ENCODE measurements at places on chromosomes 16 and 17.

- DNase-seq, result peak; percentile 91
Observed at GRCh38 chr17:66191593-66192377, at the start of gene CEP112. Gene CEP112, minus strand, starts transcription at chr17:66192133.

- no peak for DNase-seq
Observed at GRCh38 chr17:71553381-71553780, 567.4 kb upstream of the SOX9 start.

- no peak for DNase-seq
Observed at GRCh38 chr17:66441101-66441661, 138.8 kb downstream of the PRKCA start.

DNA sequence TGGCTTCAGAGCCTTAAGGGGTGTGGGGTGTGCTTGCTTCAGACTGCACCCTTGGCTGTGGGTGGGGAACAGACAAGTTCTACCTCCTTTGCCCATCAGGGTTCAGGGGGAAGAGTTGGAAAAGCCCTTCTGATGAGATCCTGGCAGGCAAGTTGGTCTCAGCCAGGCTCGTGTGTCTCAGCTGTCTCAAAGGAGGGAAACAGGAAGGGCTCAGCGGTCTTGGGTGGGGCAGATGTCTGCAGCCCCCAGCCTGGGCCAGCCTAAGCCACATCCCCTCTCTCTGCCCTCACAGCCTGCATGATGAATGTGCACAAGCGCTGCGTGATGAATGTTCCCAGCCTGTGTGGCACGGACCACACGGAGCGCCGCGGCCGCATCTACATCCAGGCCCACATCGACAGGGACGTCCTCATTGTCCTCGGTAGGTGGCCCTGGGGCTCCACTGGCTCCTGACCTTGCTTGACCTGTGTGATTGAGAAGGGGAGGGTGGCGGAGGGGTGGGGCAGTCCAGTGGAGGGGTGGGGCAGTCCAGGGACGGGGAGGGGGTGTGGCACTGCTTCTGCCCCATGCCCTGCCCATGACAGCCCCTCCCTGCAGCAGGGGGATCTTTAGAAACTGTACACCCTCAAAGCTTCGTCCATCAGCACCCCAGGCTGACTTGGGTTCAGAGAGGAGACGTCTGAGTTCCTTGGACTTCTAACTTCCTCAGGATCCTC, 199.5 kb downstream of the PRKCB start:
- DNase-seq, result peak; percentile 19

DNA sequence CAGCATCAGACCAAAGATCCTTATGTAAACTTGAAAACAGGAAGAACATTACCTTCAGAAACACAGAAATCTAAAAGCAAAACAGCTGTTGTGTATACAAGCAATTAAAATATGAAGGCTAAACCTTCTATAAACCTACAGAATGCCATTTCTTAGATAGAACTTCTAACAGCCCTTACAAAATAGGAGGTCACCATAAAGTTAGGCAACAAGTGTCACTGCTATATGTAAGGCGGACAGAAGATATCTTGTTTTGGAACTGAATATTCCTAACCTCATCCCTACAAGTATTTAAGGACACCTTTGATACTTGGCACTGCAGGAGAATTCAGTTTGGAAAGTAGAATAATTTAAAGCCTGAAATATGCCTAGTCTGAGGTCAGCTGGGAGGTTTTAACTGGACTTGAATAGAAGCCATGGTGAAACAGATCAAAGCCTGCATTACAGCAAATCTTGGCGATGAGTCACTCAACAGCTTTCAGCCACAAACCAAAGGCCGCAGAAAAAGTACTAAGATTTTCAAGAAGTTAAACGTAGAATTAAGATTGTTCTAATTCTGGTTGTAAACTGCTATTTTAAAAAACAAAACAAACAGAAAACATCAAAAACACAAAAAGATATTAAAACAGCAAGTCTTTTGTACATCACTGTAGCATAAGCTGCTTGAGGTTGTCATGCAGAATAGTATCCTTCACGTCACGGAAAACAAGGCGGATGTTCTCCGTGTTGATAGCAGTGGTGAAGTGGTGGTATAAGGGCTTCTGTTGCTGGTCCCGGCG, 42.7 kb downstream of the GNA13 start:
- peak; percentile 19 for DNase-seq

GRCh38 chr16:57091200-57091974, 996 bp upstream of the CPNE2 start:
- DNase-seq, result no peak

- no peak for DNase-seq
Observed at GRCh38 chr16:28011971-28012445, 51.5 kb downstream of the GSG1L start.

GRCh38 chr16:7398536-7398935, 65.9 kb downstream of the RBFOX1 start:
- DNase-seq, result no peak

- no peak for DNase-seq
Observed at GRCh38 chr16:73214825-73215677, 167.1 kb upstream of the ZFHX3 start.

GRCh38 chr17:705863-706262, 8.8 kb downstream of the VPS53 start:
- no peak for DNase-seq

DNA sequence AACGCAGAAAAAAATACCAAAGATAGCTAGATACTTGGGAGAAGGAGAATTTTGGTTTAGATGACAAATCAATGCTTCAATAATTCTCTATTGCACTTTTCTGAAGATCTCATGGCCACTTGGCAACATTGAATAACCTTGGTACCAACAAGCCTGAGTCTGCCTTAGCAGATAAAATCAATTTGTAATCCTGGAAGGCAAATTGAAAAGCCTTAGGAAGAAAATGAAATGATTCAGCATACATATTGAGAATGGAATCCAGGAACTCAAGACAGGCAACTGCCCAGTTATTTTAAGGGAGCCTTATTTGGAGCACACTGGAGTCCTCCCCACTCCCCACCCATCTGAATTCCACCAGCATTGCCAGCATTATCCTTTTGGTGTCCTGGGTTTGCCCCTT, 109.3 kb upstream of the SOX9 start:
- no peak for DNase-seq

DNA sequence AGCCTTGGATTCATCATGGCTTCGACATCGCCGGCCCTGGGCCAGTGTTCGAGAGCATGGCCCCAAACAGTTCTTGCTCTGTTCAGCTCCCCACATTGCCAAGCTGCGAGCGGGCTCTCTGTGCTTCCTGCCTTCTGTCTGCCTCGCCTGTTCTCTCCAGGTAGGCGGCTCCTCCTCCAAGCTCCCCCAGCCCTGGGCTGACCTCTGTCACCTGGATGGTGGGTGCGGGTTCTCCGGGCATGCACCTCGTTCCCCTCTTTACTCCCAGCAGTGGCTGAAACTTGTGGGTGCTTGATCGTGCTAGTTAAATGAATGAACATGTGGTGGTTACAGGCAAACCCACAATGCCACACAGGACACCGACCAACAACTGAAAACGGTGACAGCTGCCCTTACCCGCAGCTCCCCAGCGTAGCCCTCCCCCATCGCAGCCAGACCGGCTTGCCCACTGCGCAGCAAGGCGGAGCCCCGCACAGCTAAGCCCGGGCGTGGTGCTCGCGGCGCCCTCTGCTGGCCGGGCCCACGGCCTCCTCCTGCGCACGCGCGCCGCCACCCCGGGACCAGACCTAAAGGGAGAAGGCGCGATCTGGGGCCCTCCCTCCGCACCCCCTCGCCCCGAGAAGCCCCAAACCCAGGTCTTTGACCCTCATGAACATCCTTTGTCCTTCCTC, 23.0 kb upstream of the EIF1 start:
- DNase-seq, result peak; percentile 88

GRCh38 chr17:17258998-17259397, 22.0 kb upstream of the FLCN start:
- no peak for DNase-seq

GRCh38 chr16:77500934-77501664, 66.3 kb upstream of the ADAMTS18 start:
- no peak for DNase-seq

DNA sequence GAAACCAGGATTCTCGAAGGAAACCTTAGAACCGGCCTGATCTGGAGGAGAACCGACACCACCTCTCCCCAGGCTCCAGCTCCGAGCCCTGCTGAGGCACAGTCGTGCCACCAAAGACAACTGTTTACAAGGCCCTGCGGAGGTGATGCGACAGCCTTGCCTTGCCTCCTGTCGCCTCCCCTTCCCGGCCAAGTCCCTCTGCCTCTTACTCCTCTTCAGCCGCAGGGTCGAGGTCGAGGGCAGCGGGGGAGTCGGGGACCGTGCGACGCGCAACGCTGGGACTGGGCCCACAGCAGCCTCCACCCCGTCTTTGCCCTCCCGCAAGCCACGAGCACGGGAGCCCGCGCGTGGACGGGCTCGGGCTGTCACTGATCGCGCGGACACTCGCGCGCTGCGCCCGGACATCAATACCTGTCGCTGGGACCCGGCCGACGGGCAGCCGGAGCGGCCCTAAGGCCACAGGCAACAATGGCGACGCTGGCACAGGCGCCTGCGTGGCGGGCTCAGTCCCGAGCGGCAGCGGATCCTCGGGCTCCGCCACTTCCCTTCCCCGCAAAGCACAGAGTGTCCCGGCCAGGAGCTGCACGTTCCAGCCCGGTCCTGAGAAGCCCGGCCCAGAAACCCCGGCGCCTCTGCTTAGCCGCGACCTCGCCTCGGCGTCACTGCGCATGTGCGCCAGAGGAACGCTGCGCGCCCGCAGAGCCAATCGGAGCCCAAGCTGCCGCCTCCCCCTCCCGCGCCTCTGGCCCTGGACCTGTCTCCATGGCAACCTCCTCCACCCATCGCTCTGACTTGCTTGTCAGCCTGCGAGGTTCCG, at the start of gene ZNF287:
TSS of gene ZNF287 (minus strand) at position 664 of the 817 bp plus-strand sequence. CDS start 1,473 bp downstream, outside the sequence.
- DNase-seq, result peak; percentile 92

- no peak for DNase-seq
Observed at GRCh38 chr17:72691586-72691985, 400.9 kb downstream of the SLC39A11 start.

DNA sequence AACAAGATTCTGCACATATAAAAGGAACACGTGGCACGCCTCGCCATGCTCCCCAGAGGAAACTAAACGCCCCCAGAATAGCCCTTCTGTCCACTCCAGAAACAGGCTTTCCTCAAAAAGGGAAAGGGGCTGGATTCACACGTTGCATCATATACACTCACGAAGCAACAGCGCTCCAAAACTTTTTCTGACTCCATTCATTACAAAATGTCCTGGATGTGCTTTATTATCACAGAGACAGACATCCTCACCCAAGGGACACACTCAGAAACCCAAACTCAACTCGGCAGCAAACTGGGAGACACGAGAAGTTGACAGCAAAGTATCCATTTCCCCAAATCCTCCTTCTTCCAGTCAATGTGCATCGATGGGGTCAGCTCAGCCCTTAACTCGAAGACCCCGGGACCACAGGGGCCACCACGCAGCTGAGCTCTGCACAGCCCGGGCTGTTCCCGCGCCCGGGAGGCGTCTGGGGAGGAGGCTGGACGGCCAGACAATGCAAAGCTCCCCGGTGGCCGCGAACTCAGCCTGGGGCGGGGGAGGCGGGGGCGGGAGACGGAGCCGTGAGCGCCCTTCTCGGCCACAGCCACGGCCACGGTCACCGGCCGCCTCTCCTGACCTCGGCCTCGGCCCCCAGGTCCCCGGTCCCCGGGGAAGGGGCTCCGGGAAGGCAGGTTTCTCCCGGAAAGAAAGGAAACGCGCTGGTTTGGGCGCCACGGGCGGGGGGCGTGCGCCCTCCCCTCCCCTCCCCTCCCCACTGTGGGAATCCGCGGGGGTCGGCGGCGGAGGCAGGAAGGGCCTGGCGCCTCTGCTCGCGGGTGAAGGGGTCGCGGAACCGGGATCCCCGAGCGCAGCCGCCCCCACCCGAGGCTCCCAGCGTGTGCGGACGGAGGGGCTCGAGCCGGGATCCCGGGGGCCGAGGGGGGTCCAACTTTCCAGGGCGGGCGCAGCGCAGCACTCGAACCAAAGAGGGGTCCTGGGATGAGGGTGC, 1.2 kb downstream of the NXN start:
- no peak for DNase-seq

DNA sequence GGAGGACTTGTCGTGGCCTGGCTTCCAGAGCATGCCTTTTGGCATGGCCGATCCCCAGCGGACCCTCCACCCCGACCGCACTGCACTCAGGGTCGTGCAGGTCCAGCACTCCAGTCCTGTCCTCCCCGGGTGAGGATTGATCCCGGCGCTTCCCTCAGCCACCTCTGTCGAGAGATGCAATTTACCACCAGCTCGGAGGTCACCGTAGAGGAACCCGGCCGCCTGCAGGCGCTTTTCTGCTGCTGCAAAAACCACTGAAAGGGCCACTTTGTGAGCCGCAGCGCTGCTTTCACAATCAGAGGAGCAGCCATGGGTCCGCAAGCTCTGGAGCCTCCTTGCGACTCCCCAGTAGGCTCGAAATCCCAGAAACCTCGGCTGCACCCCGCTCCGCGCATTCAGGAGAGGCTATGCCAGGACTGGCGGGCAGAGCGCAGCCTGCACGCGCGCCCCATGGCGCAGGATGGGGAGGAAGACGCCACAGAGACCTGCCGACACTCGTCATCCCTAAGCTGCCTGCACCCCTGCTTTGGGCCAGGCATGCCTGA, 134.2 kb downstream of the HS3ST2 start:
- no peak for DNase-seq

- no peak for DNase-seq
Observed at GRCh38 chr16:68452176-68452575, 3.9 kb upstream of the SMPD3 start.

- DNase-seq, result no peak
Observed at GRCh38 chr16:81061871-81062608, 15.0 kb downstream of the C16orf46 start.

DNA sequence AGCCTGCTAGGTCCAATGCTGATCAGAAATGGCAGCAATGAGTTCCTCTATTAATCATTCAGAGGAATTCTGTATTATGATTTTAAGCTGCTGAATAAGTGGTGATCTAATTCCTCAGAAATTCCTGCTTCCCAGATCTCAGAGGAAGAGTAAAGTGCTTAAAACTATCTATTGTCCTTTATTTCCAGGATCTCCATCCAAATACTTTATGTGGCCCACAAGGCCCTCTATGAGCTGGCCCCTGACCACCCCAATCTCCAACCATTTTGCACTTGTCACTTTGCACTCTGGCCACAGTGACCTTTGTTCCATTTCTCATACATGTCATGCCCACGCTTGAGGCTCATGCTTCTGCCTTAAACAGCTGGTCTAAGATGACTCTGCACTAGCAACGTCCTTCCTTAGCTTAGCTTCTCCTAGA, 93.7 kb downstream of the CA10 start:
- DNase-seq, result no peak

DNA sequence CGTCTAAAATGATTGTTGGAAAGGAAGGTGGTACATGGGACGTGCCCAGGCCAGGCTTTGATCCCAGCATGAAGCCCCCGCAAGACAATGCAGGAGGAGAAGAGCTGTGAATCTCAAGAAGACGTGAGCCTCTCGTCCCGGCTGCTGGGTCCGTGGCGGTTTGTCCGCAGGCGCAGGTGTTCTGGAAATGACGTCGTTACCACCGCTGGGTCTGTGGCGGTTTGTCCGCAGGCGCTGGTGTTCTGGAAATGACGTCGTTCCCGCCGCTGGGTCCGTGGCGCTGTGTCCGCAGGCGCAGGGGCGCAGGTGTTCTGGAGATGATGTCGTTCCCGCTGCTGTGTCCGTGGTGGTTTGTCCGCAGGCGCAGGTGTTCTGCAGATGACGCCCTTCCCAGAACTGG, 14.1 kb downstream of the SPG7 start:
- no peak for DNase-seq

- no peak for DNase-seq
Observed at GRCh38 chr16:84618581-84619460, 943 bp upstream of the COTL1 start.

- no peak for DNase-seq
Observed at GRCh38 chr17:62705156-62705777, 77.8 kb downstream of the MRC2 start.
